ENCODE measurements at places on chromosomes 6 and 20.

GRCh38 chr6:53611889-53612288, 53.7 kb downstream of the KLHL31 start:
- no peak for DNase-seq

DNA sequence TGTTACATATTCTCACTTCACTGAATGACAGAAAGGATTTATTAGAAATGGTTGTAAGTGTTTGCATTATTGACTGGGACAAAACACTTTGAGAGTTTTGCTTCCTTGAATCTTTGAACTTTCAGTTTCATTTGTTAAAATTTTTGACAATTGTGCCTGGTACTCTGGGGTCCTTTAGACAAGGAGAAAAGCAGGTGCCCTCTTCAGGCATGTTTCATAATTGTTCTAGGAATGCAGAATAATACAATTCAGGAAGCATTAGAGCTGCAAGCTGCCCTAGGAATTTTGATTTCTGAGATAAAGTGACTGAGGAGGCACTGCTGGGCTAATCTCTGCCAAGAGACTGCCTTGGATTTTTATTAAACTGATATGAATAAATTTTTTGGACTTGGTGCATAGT, 49.7 kb downstream of the TOP1 start:
- no peak for DNase-seq

GRCh38 chr20:31837896-31838397, 7.5 kb downstream of the FOXS1 start:
- no peak for DNase-seq

GRCh38 chr20:1818247-1818840, 76.9 kb upstream of the SIRPA start:
- DNase-seq = no peak

GRCh38 chr6:56152611-56153010, 94.8 kb downstream of the COL21A1 start:
- no peak for DNase-seq
